ENCODE measurements at places on chromosomes 1 and 21.

DNA sequence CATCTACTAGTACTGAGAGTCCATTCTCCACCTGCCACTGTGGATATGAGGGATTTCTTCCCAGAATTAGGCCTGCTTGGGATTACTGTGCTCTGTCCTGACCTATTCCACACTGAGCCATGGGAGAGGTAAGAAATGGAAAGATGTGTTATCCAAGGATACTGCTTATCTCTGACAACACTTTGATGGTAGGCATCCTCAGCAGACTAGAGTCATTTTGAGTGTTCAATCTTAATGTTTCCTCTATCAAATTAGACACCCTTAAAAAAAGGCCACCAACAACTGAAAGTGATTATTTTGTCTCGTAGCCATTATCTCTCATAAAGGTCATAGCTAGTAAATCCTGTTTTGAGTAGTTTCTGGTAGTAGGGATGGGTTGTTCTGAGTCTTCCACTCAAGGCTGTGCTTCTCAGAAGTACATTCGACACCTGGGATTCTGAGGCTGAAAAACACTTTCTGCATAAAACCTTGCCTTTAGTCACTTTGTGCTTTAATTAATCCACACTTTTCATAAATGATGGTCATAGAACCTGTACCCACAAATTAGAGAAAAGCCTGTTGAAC is 8.8 kb downstream of the ATPAF1 start:
- no peak for DNase-seq

GRCh38 chr1:203278082-203278884 is 27.0 kb upstream of the BTG2 start:
- no peak for DNase-seq

- DNase-seq = no peak
These were observed 35.4 kb downstream of the CENPF start for GRCh38 chr1:214638459-214638807.

DNA sequence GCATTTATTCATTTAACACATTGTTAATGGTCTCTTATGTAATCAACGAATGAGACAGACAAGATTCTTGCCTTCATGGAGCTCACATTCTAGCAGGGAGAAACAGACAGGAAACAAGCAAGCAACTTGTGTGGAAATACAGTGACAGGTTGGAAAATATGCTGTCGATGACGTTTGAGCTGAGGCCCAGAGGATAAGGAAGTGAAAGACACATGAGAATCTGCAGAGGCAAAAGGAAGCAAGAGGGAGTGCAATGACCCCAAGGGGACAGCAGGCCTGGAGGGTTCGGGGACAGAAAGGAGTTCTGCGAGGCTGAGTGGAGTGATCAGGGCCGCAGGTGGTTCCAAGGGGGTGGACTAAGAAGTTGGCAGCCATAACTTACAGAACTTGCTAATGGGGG is 60.6 kb upstream of the AKT3 start:
- no peak for DNase-seq

- DNase-seq = no peak
These were observed 98.1 kb downstream of the TNNI3K start for GRCh38 chr1:74333244-74333643.

- peak; percentile 40 for DNase-seq
These were observed 84.6 kb downstream of the SYT2 start for GRCh38 chr1:202625416-202626360.

- peak; percentile 27 for DNase-seq
These were observed 144.7 kb downstream of the MRPL39 start for GRCh38 chr21:25462517-25462971.

- no peak for DNase-seq
These were observed 207.1 kb downstream of the SLC35F3 start for GRCh38 chr1:234111458-234112142.

- no peak for DNase-seq
These were observed 88.5 kb upstream of the SOD1 start for GRCh38 chr21:31570824-31571566.

GRCh38 chr1:206111271-206111927 is 5.8 kb downstream of the AVPR1B start:
- no peak for DNase-seq

GRCh38 chr1:215595231-215595630 is 28.1 kb downstream of the KCTD3 start:
- no peak for DNase-seq

- DNase-seq = no peak
These were observed 72.8 kb downstream of the PLEKHA6 start for GRCh38 chr1:204286831-204287421.

DNA sequence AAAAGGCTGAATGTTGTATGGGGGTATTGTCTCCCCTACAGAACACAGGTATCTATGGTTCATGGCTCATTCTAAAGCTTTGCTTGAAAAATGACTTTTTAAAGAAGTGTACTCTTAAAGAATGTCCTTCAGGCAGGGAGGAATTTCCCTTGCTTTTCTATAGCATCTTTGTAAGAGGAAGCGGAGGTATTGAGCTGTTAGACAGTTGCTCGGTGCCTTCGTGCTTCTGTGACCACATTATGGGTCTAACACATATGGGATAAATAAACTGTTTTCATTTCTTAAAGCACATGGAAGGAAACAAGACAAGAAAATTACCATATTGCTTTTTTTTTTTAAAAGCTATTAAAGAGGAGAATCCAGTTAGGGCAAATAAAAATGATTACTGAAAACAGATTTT is 182.9 kb downstream of the NTNG1 start:
- DNase-seq = no peak

DNA sequence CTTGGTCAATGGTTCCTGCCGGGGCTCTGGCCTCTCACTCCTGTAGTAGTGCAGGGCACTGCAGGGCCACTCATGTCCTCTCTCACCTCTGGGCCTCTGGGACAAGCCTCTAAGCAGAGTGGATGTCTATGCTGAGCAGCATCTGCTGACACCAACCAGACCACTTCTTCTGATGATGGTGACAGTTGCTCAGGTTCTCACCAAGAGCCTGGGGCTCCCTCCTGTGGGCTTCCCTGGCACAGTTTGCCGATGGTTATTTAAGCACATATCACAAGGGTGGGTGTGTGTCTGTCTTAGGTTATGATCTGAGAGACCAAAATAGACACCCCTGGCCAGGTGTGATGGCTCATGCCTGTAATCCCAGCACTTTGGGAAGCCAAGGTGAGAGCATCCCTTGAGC is 17.4 kb upstream of the GPR137B start:
- no peak for DNase-seq

- no peak for DNase-seq
These were observed 45.7 kb downstream of the CAPN9 start for GRCh38 chr1:230792691-230793462.

DNA sequence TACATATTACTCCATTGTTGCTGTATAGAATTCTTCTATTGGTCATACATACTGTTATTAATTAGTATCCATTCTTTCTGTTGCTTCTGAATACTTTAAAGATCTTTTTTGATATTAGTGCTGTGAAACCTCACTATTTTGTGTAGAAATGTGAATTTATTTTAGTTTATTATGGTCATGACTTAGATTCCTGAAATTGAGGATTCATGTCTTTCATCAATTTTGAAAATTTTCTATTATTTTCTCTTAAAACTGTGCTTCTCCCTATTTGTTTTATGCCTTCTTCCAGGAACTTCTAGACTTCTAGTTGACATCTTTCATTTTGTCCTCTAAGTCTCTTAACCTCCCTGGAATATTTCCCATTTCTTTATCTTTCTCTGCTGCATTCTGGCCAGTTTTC is 113.1 kb downstream of the NTPCR start:
- DNase-seq = no peak

DNA sequence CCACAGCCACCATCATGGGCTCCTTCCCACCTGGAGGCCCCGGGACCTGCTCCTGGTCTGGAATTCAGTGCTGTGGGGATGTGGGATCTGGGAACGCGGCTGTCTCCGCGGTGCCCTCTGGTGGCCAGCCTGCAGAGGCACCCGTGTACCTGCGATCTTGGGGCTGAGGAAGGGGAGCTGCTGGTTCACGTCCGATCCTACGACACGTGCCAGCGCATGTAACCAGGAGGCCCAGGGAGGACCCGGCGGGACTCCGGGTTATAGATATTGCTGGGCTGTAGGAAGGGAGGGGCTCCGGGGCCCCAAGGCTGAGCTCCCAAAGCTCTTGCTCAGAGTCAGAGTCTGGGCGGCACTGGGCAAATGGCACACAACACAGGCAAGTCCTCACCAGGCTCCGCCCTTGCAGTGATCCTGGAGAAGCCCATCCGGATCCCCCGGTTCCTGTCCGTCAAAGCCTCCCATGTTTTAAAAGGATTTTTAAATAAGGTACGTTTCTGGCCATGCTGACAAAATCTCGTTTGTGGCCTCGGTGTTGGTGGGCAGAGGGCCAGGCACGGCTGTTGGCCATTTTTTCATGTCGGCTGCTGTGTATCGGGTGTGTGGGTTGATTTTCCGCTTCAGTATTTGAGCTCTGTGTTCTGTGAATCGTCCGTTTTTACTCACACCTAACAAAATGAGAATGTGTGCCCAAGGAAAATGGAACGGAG is 20.1 kb downstream of the FAAP20 start:
- DNase-seq = peak; percentile 30

- DNase-seq = no peak
These were observed 36.9 kb downstream of the TLCD4 start for GRCh38 chr1:95154096-95154495.

- no peak for DNase-seq
These were observed 2.2 kb downstream of the WNT4 start for GRCh38 chr1:22140694-22141093.

- no peak for DNase-seq
These were observed 5.8 kb downstream of the KIF1B start for GRCh38 chr1:10216090-10216749.

DNA sequence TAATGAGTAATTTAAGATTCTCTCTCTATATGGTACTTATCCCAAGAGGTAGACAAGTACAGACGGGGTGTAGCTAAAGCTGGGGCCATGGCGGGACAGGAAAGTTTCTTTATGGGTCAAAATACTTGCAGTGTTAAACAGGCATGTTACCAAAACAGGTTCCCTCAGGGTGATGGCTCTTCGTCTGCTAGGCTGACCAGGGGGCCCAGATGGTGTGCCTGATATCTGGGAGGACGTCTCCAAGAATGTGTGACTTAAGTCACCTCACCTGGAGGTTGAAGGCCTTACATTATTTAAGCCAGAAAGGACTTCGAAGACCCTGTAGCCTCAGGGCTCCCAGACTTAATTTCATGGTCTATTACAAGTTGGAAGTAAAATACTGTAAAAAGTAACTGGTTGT is 52.7 kb upstream of the FMOD start:
- no peak for DNase-seq

DNA sequence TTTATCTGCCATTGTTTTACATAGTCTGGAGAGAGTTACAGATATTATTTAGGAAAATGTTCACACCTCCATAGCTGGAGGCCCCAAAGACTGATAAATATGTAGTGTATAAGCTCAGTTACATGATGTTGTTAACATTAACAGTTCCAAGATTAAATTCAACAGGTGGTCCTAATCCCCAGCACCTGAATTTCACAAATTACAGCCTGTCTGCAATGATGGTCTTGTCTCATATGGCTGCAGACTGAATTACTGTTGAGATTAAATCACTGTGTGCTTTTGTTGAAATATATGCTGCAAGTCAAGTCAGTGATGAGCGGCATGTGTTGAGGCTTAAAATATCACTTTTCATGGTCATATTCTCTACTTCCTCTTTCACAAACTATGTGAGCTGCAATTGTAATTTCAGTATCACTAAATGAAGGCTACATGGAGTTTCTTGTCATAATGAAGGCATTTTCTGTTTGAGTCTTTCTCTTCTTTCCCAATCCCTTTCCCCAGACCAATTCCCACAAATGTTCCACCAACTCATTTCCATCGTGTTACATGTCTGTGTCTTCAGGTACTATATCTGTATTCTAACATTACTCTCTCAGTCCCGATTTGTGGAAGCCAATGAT is 4.2 kb downstream of the ST6GALNAC5 start:
- DNase-seq = no peak

GRCh38 chr1:23792151-23792945 is 1.4 kb downstream of the LYPLA2 start:
- DNase-seq = no peak

DNA sequence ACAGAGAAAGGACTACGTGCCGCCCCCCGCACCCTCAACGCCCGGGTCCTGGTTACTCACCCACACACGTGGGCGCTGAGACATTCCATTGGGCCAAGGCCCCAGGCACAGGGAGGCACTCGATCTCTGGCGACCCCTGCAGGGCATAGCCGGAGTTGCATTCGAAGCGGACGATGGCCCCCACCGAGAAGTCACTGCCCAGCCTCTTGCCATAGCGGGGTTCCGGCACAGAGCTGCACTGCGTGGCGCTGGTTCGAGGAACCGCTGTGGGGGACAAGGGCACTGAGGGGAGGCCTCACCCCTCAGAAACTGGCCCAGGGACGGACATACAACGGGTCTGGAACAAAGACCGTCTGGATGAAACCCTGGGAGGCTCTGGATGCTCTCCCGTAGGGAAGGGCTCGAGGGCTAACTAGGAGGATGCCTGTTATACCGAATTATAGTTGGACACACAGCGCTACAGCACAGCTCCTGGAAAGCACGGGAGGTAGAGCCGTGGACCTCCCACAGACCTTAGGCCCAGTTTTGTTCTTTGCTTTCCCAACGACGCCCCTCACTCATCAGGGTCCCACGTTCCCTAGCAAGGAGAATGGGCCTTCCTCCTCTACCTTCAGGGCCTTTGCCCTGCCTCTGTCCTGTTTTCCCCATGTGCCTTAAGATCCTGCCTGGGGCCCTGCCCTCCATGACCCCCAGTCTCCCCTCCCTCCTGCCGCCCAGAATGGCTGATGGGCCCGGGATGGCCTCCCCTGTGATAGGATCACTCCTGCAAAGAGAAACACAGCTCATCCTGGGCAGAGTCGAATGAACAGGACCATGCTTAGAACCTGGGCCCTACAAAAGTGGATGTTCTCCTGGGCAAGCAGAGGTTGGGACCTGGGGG is 152.8 kb downstream of the ZSCAN20 start:
- no peak for DNase-seq

GRCh38 chr1:187551061-187551460 is 722.3 kb downstream of the PLA2G4A start:
- no peak for DNase-seq

- DNase-seq = no peak
These were observed 16.7 kb upstream of the ATP1B1 start for GRCh38 chr1:169089776-169090175.

- DNase-seq = no peak
These were observed 283.6 kb upstream of the USP25 start for GRCh38 chr21:15446223-15446622.

DNA sequence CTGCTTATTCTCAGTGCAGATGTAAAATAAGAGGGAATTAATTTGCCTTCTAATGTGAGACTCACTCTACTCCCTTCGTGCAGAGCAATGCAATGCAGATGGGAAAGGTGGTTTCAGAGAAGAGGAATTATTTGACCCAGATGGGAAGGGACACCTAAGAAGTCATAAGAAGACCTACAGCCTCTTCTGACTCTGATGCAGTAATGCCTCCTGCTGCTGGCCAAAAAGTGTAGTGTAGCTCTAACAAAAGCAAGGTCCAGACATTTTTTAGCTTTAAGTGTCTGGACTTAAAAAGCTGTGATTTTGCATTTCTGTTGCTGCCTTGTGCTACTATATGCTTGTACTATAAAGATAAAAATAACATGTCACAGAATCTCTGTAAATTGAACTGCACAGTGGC is 501.4 kb downstream of the TTLL7 start:
- no peak for DNase-seq
